ENCODE measurements at places on chromosomes 7 and 10.

DNA sequence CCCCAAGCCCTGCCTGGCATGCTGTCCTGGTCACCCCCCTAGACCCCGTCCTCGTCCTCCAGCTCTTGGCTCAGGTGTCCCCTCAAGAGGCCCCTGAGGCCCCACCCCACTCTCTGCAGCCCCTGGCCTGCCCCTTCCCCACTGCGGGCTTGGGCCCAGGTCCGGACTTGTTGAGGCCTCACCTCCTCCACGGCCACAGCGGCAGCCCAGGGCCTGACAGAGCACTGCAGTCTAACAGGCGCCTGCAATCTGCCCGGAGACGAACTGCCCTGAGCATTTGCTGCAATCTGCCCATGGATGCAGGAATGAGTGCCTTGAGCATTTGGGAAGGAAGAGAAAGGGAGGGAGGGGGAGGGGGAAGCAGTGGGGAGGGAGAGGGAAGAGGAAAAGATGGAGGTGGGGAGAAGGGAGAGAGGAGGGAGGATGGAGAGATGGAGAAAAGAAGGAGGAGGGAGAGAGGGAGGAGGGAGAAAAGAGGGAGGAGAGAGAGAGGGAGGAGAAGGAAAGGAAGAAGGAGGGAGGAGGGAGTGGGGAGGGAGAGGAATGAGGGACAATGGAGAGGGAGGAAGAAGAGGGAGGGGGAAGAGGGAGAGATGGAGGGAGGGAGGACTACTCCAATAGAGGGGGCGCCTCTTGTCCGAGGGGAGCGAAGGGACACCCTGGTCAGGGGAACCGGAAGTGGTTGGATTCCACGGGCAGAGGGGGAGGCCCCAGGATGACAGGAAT lies 73.9 kb downstream of the PDGFA start:
- DNase-seq: no peak

DNA sequence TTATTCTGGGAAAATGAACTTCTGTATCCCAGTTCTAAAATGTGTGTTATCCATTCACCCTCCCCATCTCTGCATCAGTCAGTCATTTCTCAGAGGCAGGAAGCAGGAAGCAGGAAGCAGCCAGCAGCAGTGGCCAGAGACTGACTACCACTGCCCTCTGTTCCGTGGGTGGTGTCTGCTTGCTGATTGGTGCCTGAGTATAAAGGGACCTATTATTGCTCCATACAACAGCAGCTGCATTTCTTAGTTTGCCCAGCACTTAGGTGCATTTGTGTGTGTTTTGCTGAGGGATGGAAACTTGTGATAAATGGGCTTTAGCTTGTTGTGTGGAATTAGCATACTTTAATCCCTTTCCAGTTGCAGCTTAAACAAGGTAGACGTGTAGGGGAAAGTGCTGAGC lies 582.2 kb downstream of the SORCS1 start:
- no peak for DNase-seq

- DNase-seq: no peak
Measured at GRCh38 chr10:70575486-70575873, 27.1 kb downstream of the PRF1 start.

GRCh38 chr10:103668351-103669242 lies 175.1 kb downstream of the NEURL1 start:
- no peak for DNase-seq

GRCh38 chr7:44471436-44471835 lies 19.0 kb downstream of the NUDCD3 start:
- DNase-seq: no peak
